ENCODE measurements at places on chromosomes 7 and 10.

DNA sequence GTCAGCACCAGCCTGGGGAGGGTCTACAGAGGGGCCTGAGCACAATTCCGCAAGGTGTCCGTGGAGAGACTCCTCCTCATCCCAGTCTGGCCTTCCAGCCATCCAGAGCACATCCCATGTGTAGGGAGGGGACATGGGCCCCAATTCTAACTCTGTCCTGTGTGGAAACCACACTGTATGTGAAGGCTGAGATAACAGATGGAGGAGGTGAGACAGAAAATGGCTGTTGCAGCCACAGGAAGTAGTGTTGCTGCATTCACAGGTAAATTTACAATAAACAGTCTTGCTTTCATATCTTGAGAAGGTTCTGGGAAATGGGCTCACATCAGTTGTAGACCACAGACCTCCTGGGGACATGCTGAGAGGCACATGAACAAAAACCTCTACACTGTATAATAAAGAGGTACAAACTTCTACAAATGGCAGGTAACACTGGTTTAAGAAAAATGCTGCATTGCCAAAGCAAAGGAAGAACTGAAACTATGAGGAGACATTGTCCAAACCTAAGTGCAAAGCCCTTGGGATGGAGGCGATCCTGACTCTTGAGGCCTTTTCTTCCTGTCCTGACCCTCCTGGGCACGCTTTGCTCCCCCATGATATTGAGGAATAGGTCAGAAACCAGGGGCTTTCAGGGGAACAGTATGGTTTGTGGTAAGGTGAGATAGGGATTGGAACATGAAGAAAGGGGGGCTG lies 21.6 kb upstream of the GIMAP2 start:
- DNase-seq = no peak

DNA sequence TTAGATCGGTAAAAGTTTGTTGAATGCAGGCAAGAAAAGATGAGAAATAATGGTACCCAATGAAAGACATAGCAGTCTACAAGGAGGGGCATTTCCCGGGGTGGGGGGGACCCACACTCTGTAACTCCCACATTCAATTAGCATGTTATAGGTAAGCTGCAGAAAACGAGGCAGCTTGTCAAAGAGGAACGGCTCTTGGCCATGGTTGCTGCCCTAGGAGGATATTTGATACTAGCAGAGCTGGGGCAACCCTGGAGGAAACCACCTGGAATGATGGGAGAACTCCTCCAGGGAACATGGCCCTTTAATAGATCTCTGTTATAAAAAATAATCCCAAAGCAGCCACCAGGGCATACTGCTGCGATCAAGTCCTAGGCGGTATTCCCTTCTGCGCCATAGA lies 98.5 kb downstream of the EGFR start:
- no peak for DNase-seq

DNA sequence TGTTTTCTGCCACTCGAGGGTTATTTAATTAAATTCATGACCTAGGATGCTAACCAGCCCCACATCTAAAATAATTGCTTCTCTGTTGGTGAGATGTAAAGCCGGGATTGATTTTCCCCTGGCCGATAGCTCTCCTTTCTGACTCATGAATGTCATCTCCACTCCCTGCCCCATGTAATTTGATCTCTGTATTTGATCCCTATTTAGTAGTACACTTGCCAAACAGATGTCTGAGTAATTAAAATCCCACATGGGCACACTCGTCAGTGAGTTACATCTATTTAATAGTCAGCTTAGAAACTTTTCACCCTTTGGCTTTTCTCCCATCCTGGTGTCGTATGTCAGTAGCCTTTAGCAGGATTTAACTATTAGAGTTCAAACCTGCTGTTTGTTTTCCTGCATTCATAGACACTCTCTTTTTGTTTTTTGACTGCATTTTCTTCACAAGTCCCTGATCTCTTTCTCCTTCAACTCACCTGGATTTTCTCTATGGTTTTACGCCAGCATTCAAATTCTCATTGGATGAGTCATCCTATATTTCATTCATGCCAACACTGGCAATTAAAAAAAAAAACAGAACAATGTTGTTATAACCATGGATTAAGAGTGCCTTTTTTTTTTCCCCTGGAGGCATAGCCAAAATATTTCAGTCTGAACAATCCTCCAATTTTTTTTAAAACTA lies 82.7 kb downstream of the SPAG6 start:
- DNase-seq = no peak

- DNase-seq = no peak
These were observed 411 bp downstream of the AUTS2 start for GRCh38 chr7:69598487-69599285.

GRCh38 chr7:138126928-138127327 lies 50.7 kb downstream of the AKR1D1 start:
- DNase-seq = no peak

- DNase-seq = no peak
These were observed 2.3 kb downstream of the FBXO24 start for GRCh38 chr7:100588438-100588837.

Data from stimulated activated CD4-positive, alpha-beta T cell treated with anti-CD3 and anti-CD28 coated beads, Interleukin-1b, Interleukin-23, amount 100 ng/mL, for 1 hour (primary cell).